Right hindlimb (tissue), 1 donor: ENCODE measurements at places on chromosomes 13 and 19.

GRCh38 chr13:60275208-60275607, 111.5 kb upstream of the DIAPH3 start:
- DNase-seq, result no peak

DNA sequence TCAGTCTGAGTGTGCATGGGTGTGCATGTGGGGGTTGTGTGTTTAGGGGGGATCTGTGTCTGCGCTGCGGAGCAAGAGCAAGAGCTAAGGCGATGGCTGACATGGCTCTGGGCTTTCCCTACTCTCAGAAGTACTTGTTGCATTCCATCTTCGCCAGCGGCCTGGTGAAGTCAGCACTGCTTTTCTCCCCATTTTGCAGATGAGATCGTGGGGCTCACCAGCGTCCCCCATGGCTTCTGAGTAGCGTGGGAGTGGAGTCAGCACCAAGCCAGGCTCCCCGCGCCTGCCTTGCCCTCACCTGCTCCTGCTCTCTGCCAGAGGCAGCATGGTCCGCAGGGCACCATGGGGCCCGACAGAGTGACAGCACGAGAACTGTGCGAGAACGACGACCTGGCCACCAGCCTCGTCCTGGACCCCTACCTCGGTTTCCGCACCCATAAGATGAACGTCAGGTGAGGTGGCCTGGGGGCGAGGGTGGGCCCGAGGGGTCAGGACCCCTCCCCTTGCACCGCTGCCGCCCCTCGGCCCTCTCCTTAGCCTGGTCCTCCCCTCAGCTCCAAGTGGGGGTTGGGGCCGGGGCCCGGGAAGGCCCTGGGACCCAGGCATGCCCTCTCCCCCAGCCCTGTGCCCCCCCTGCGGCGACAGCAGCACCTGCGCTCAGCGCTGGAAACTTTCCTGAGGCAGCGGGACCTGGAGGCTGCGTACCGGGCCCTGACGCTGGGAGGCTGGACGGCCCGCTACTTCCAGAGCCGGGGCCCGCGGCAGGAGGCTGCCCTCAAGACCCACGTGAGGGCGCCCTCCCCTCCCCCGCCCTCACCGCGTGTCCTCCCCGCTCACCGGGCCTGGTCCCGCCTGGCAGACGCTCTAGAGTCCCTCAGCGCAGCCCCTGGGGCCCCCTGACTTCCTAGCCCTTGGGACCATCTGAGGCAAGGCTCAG, 2.2 kb downstream of the KMT5C start:
- peak; percentile 22 for DNase-seq

GRCh38 chr13:30932481-30933353, at the start of gene TEX26:
Gene TEX26 (plus strand): TSS chr13:30932656. CDS start chr13:30932716, 60 bp downstream.
- peak; percentile 54 for DNase-seq

DNA sequence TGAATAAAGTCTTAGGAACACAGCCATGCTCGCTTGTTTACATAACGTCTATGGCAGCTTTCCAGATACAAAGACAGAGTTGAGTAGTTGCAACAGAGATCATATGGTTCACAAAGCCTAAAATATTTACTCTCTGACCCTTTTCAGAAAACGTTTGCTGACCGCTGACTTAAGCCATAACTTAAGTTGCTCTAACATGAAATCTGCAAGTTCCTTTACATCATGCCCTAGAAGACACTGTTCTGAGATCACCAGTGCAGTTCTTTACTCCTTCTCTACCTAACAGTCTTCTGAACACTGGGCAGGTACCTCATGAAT, 166.4 kb downstream of the DCLK1 start:
- no peak for DNase-seq

DNA sequence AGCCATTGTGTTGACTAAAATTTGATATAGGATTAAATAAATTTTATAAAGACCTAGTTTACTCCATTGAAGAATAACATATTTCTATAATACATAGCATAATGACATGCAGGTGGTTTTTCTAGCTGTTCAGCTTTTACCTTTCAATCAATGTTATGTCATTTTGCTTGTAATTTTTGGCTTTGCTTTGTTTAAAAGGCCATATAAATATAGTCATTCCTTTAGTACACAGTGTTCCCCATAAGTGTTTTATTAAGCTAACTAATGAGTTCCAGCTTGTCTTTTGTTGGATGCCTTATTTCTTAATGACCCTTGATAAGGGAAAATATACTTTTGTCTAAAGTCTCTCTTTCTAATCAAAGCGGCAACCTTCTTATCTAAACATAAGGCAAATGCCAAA, 906.3 kb upstream of the GPC6 start:
- DNase-seq, result no peak

DNA sequence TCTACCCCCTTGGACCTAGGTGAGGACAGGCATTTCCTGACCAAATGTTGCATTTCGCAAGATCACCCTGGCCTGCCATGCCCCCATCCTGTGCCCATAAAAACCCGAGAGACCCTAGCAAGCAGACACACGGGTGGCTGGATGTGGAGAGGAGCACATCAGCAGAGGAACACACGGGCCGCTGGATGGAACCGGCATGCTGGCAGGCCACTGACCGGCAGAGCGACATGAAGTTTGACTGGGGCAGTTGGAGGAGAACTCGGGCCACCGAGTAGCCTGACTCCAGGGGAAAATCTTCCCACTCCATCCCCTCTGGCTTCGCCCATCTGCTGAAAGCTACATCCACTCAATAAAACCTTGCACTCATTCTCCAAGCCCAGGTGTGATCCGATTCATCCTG, 329.3 kb downstream of the FGF9 start:
- DNase-seq, result no peak

GRCh38 chr13:109144693-109145437, 515.5 kb downstream of the MYO16 start:
- no peak for DNase-seq

DNA sequence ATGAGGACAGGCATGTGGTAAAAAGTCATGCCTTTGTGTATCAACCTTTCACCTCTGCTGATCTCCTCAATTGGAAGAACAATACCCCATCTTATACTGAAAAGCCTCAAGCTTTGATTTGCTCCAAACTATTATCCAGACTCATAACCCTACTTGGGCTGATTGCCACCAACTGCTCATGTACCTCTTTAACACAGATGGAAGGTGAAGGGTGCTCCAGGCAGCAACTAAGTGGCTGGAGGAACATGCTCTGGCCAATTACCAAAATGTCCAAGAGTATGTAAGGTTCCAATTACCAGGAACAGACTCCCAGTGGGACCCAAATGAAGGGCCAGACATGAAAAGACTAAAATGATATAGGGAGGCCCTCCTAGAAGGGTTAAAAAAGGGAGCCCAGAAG, 78.3 kb downstream of the ZNF486 start:
- no peak for DNase-seq

GRCh38 chr13:107580741-107581412, 634.5 kb downstream of the LIG4 start:
- DNase-seq, result no peak

DNA sequence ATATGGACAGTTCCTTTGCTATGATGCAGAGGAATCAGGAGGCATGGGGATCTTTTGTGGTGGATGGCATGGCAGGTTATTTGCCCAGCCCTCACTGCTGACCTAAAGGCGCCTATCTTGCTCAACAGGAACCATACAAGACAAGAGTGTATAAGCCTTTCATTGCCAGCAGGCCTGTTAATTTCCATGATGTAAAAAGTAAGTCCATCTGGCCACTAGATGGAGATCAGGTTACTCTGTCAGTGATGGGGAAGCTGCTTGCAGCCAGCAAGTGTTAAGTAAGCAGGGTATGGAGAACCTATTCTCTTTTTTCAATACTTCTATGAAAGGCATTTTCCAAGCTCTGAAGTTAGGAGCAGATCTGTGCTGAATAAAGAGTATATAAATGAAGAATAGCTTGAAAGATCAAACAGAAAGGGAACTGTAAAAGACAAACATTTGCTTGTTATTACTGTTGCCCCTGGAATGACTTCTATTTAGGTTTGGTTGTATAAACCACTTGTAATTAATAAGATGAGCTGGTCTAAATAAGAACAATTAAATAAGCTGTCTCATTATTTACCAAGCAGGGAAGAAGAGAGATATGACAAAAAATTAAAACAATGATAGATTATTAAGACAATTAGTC, 210.9 kb downstream of the RGCC start:
- peak; percentile 68 for DNase-seq

DNA sequence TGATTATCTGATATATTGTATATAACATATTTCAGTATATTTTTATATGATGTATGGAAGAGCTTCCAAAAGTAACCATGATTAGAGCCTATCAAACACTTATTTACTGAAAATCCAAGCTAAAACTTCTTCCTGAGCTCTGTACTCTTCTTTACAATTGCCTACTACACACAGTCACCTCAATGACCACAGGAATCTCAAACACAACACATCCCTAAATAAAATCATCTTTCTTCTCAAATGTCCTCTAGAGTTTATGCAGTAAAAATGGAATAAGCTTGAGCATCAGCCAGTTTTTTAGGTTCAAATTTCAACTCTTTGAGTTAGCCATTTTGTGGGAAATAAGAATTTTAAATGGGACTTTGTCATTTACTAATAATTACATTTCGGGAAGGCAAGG, 102.6 kb upstream of the FNDC3A start:
- DNase-seq, result no peak

DNA sequence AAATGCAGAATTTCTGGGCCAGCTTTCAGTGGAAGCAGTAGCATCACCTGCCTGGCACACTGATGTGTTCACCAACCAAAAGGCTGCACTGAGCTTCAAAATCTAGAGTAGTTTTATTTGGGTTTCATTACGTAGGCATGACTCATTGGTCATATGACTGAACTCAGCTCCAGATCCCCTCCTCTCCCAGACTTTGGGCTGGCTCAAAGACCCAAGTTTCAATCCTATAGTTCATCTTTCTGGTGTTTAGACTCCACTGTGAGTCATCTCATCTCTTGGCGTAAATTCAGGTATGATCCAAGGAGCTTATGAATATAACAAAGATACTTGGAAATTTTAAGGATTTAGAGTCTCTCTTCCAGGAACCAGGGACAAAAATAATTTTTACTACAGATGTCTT, 17.7 kb downstream of the ZMYM5 start:
- peak; percentile 33 for DNase-seq

DNA sequence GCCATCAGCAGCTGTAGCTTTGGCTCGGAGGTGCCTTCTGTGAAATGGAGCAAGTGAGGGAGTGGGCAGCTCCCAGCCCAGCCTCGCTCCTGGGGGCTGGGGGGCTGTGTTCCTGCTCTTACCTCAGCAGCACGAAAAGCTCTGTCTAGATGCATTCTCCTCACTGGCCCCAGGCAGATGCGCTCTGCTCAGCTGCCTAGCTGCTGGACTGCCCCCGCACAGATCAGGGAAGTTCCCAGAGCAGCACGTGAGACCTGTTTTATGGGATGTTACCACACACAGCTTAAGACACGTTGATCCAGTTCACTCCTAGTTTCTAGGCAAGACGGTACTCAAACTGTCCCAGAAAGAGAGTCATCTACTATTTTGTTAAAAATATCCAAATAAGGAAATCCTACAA, 13.6 kb downstream of the LCP1 start:
- no peak for DNase-seq

DNA sequence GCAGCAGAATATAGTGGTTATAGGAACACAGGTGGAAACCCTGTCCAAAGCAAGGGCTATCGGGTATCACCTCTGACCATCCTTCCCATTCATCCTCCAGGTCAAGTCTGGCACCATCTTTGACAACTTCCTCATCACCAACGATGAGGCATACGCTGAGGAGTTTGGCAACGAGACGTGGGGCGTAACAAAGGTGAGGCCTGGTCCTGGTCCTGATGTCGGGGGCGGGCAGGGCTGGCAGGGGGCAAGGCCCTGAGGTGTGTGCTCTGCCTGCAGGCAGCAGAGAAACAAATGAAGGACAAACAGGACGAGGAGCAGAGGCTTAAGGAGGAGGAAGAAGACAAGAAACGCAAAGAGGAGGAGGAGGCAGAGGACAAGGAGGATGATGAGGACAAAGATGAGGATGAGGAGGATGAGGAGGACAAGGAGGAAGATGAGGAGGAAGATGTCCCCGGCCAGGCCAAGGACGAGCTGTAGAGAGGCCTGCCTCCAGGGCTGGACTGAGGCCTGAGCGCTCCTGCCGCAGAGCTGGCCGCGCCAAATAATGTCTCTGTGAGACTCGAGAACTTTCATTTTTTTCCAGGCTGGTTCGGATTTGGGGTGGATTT, 2.1 kb upstream of the RAD23A start:
- no peak for DNase-seq

DNA sequence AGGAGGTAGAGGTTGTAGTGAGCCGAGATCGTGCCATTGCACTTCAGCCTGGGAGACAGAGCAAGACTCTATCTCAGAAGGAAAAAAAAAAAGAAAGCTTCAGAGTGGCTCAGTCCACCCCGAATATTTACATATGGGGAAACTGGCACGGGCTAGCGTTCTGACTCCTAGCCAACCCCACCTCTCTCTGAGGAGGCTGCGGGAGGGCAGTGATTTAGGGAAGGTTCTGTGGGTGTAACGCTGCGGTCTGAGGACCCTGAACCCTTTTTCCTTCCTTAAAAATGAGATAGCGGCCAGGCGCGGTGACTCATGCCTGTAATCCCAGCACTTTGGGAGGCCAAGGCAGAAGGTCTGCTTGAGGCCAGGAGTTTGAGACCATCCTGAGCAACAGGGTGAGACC, 5.0 kb downstream of the LRRC25 start:
- no peak for DNase-seq

DNA sequence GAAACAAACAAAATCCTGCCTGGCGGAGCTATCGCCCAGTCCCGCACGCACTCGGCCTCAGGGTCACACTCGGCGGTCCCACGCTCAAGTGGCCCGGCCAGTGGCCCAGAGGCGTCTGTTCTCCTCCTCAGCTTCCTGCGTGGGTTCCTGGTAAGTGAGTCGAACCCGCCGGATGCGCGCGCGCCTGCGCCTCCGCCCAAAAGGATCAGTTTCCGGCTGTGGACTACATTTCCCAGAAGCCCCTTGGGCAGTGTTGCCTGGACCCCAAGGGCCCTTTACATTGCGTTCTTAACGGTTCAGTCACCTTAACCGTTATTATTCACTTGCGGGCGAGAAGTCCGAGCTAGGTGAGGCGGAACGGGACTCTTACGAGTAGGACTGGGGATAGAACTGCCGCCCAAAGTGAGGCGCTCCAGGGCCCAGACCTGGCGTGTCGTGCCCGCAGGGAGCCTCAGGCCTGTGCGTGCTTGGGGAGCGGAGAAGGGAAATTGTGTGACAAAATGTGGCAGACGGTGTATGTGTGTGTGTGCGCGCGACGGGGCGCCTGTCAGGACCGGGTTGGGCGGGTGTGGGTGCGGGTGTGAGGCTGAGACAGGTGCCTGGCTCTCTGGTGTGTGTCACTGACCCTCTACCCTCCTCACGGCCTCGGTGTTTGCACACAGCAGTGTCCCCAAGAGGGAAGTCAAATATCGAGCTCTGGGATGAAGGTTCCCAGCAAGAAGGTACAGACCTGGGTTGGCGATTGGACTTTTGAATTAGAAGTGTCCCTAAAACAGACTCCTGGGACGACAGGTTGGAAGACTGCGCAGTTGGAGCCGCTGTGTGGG, at the start of gene ZNF546:
ZNF546 (plus strand) TSS at position 250 of the 827 bp plus-strand sequence. CDS start 1,267 bp downstream, outside the sequence.
- peak; percentile 94 for DNase-seq

- DNase-seq, result no peak
These were observed 703.4 kb downstream of the GPC5 start for GRCh38 chr13:92101801-92102200.

GRCh38 chr19:8307965-8308866, at the start of gene CD320:
Gene CD320 (minus strand): TSS chr19:8308358. CDS start chr19:8308290, 68 bp downstream.
- DNase-seq, result peak; percentile 93

- no peak for DNase-seq
These were observed 7.7 kb upstream of the CDADC1 start for GRCh38 chr13:49240017-49240416.
